ENCODE measurements at places on chromosomes 16 and 17. TPM values are rescaled to one million over a fixed set of nuclear protein-coding genes. Genes with fewer than 3 reads are reported as not detected.

GABARAP gene
- total RNA-seq: 146 TPM

- no peak for DNase-seq
- no peak overlapping the region for H3K4me3 ChIP-seq
- no peaks in the 10 kb centered on the region for H3K27me3 ChIP-seq
- H3K27ac ChIP-seq: no peak overlapping the region
- H3K36me3 ChIP-seq: no peaks in the 10 kb centered on the region
Observed at GRCh38 chr16:54437921-54438320, 151.3 kb upstream of the IRX3 start.

USP10 gene
- 153 TPM for total RNA-seq

DNA sequence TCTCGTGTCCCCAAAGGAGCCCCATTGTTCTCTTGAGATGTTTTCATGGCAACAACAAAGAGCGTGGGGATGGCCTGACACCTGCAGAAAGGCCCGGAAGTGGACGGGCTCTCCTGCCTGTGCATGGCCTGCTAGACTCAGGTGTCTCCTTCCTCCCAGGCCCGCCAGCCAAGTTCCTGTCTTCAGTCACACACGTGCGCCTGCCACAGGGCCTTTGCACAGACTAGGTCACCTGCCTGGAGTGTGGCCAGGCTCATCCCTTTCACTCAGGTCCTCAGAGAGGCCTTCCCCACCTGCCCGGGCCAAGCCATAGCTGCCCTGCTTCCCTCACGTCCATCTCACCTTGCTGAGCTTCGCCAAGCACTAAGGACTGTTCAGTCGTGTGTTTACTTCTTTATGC is 300.9 kb downstream of the FOXL1 start:
- no peaks in the 10 kb centered on the region for H3K36me3 ChIP-seq
- H3K27ac ChIP-seq: no peak overlapping the region
- H3K27me3 ChIP-seq: peaks cover 37% of the 10 kb centered on the region
- no peak for DNase-seq

DNA sequence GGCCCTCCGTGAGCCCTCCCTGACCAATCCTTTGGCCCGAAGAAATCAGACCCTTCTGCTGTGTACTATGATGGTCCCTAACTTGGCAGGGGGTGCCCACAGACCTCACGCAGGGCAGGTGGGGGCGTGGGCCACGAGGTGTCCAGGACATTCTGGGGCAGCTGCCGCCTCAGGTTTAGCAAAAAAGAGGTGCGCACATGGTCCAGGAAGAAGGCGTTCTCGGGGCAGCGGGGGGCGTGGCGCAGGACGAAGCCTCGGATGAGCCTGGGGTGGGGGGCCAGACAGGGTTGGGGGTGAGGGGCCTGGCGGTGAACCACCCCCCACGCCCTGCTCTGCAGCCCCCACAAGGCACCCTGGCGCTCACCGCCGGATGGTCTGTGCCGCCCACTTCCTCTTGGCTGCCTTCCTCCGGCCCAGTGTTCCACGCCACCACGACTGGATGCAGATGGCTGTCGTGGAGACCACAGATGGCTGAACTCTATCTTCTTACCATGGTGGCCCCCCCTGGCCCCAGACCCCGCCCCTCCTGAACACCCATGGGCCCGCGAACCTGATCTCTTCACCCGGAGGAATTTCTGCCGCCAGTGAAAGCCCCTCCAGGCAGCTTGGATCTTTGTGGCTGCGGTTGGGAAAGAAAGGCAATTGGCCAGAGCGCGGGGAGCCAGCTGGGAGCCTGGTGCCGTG is 14.2 kb upstream of the CRK start:
- H3K4me1 ChIP-seq: peaks cover 12% of the 10 kb centered on the region
- no peak overlapping the region for H3K4me3 ChIP-seq
- H3K27me3 ChIP-seq: no peaks in the 10 kb centered on the region
- H3K36me3 ChIP-seq: peaks cover 26% of the 10 kb centered on the region
- no peak for DNase-seq

DNA sequence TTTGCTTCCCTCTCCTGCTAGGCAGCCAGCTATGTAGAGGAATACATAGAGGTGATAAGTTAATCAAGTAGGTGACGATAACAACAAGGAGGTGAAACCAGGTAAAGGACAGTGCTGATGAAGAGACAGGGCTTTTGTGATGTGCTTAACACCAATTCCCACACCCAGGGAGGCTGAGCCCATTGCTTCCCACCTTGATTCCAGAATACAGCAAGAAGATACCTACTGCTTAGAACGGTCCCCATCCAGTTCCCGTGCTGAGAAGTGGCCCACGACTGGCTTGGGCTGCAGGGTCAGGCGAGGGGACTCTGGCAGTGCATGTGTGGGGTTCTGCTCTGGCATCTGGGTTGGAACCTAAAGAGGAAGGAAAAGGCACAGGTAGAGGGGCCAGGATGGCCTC is 16.1 kb upstream of the GFAP start:
- H3K4me1 ChIP-seq: no peaks in the 10 kb centered on the region
- no peak for DNase-seq
- no peak overlapping the region for H3K27ac ChIP-seq

- H3K4me1 ChIP-seq: peaks cover 31% of the 10 kb centered on the region
- H3K4me3 ChIP-seq: no peak overlapping the region
- DNase-seq: no peak
Observed at GRCh38 chr16:84535851-84536250, 31.4 kb upstream of the MEAK7 start.

DNA sequence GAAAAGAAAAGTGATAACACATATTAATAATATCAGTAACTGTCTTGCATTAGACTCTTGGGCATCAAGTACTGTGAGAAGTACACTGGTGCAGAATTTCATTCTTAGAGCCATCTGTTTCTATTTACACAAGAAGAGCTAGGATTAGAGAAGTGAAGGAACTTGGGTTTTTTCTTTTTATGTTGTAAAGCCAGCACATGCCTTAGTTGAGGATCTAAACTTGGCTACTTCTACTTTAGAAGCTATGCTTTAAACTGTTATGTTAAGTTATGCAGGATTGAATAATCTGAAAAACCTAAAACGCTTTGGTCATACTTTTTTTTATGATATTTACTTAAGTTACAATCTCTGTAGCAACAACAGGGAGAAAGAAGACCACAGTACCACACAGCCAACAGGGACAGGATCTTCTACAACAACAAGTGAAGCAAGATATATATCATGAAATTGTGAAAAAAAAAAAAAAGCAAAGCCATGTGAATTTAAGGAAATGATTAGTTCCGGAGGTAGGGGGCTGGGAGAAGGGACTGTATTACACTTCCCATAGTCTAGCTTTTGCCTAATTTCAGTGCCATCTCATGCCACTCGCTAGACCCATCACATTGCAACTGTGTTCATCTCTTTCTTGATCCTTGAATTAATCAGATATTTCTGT is 305.1 kb upstream of the GOT2 start:
- no peaks in the 10 kb centered on the region for H3K4me1 ChIP-seq
- no peak for DNase-seq
- no peak overlapping the region for H3K4me3 ChIP-seq
- H3K27me3 ChIP-seq: no peaks in the 10 kb centered on the region

DNA sequence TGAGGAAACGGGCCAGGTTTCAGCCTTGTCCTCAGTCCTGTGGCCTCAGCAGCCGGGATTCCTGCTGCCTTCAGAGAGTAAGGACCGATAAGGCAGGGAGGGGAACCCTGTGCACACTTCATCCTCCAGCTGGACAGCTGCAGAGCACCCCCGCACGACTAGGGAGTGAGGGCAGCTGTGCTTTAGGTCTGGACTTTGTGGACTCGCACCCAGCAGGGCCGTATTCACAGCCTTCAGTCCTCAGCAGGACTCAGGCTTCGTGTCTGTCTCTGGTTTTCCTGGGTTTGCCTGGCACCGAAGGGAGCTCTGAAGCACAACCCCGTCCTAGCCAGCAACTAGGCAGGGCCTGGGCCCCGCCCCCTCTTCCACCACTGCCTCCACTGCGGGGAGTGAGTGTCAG is 45.8 kb upstream of the CACNG5 start:
- H3K4me3 ChIP-seq: no peak overlapping the region
- no peaks in the 10 kb centered on the region for H3K27me3 ChIP-seq
- H3K4me1 ChIP-seq: peaks cover 5% of the 10 kb centered on the region
- DNase-seq: no peak
- no peak overlapping the region for H3K27ac ChIP-seq

DNA sequence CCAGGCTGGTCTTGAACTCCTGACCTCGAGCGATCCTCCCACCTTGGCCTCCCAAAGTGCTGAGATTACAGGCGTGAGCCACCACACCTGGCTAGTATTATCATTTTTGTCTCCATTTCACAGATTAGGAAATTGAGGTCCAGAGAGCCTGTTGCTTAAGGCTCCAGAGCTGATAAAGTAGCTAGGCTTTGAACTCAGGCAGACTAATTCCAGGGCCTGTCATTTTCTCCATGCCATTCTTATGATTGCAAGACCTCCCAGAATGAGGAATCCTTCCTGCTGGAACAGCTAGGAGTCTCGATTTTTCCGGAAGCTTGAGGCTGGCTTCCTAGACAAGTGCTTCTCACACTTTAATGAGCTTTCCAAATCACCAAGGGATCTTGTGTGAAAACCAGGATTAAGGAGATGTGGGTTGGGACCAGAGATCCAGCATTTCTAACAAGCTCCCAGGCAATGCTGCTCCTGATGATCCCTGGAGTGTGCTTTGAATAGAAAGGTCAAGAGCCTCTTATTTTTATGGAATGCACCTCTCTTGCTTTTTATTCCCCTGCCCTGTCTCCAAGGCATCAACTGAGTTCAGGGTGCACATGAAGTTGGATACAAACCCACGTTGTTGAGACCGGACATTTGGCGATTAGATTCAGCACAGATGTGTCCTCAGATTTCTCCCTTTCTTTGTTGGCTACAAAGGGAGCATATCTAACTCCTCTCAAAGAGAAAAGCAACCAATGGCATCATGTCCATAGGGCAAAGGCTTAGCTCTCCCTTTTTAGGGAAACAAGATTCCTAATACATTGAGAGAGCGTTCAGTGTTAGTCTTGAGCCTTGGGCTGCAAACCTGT is 40.3 kb upstream of the FAM20A start:
- H3K27ac ChIP-seq: no peak overlapping the region
- no peak overlapping the region for H3K4me3 ChIP-seq

GRCh38 chr17:43878260-43879175 is 28.8 kb downstream of the MPP2 start:
- DNase-seq: peak; percentile 49
- H3K27me3 ChIP-seq: peaks cover 2% of the 10 kb centered on the region
- no peak overlapping the region for H3K4me3 ChIP-seq
- H3K4me1 ChIP-seq: no peaks in the 10 kb centered on the region

GRCh38 chr17:14747603-14747950 is 446.7 kb downstream of the HS3ST3B1 start:
- H3K4me3 ChIP-seq: no peak overlapping the region
- H3K36me3 ChIP-seq: no peaks in the 10 kb centered on the region
- H3K4me1 ChIP-seq: peaks cover 8% of the 10 kb centered on the region
- H3K27me3 ChIP-seq: no peaks in the 10 kb centered on the region

DNA sequence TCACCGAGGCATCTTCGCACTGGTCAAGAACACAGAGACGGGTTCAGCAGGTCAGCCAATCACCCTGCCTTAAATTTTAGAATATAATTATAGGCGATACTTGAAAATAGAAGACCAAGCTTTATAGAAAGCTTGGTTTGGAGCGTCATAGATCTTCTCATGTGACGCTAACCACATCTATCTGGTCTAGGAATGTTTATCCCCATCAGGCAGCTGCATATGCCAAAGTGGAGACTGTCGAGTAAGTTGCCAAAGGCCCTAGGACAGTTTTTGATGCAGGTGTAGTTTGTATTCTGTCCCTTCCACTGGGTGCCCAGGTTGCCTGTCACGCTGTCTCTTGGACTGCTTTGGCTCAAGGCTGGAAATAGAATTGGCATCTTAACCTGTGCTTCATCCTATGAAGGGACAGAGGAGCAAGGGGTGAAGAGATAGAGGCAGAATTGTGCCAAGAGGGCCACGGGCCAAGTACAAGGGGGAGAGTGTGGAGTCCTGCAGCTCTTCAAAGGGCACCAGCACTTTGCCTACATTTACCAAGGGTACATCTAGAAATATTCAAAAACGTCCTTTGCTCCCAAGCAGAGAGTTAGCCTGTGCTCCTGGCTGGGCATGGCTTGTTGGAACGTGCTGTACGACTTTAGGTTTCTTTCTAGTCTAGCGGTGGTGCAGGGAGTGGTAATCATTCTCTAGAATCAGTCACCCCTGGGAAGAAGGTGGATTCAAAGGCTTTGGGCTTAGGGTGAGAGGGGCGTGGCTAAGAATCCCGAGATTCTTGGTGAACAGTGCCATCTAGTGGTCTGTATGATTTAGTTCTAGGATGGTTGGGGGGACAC is 5.3 kb upstream of the WIPI1 start:
- H3K27ac ChIP-seq: peak overlapping the region; percentile 50
- H3K4me1 ChIP-seq: peaks cover 60% of the 10 kb centered on the region
- DNase-seq: peak; percentile 70
- H3K36me3 ChIP-seq: no peaks in the 10 kb centered on the region

MT1G gene
- 28.5 TPM for total RNA-seq
